ENCODE measurements at places on chromosomes 7 and 10. TPM values are rescaled to one million over a fixed set of nuclear protein-coding genes. Genes with fewer than 3 reads are reported as not detected.

TMEM213 gene
- total RNA-seq: not detected

SLC25A13 gene
- total RNA-seq: 9.1 TPM

CYP2C19 gene
- not detected for total RNA-seq

CPEB3 gene
- 13.6 TPM for total RNA-seq

SPDYE8 gene
- not detected for total RNA-seq

H2BK1 gene
- not detected for total RNA-seq

UCMA gene
- total RNA-seq: not detected

TDRD1 gene
- total RNA-seq: 1.9 TPM

EIF5AL1 gene
- total RNA-seq: 0.05 TPM

CH25H gene
- total RNA-seq: 0.30 TPM

TMEM176A gene
- total RNA-seq: 18.5 TPM

DNA sequence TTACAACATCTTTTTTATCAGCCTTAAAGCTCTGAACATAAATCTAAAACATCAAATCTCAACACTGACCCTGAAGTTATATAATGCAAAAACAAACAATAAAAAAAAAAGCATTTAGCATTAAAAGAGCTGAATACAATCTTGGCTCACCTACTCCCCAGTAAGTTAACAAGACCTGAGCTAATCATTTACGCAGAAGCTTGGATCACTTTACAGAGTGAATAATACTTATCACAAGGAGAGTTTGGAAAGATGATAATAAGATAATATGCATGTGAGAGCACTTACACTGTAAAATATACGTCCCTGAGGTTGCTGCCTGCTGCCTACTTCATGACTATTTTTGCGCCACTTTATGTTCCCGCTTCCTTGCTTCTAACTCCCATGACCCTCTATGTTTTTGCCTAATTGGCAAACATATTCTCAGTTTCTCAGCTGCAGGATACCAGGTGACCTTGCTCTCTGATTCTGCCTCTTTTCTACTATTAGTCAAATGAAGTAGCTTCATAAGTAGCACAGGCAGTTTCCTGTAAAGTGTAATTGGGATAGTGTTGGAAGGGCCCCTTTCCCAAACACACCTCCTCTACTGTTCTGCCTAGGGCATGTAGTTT is 333.6 kb downstream of the LRRTM3 start:
- H3K4me3 ChIP-seq: no peak overlapping the region
- no peaks in the 10 kb centered on the region for H3K36me3 ChIP-seq
- no peak for DNase-seq
- peaks cover 10% of the 10 kb centered on the region for H3K4me1 ChIP-seq
- no peak overlapping the region for H3K27ac ChIP-seq

DNA sequence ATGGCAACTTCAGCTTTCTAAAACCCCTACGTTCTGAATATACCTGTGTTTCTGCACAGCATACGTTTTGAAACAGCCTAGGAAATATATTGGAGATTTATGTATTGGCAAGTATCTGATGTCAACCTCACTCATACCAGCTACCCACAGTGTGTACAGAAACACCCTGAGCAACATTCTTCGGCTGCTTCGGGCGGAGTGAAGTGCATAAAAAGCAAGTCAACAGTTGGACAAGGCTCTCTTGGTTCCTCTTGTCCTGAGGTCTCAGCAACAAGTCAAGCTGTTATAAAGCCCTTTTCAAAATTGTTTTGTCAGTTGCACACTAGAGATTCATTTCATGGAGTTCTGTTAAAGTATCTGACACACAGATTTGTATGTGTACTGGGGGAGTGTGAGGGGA is 40.0 kb upstream of the PAPSS2 start:
- H3K4me3 ChIP-seq: no peak overlapping the region
- no peak for DNase-seq
- H3K36me3 ChIP-seq: no peaks in the 10 kb centered on the region
- H3K27me3 ChIP-seq: peaks cover 53% of the 10 kb centered on the region
- no peak overlapping the region for H3K27ac ChIP-seq

GRCh38 chr7:157292770-157293412 is 43.9 kb upstream of the DNAJB6 start:
- no peaks in the 10 kb centered on the region for H3K4me1 ChIP-seq
- no peak overlapping the region for H3K4me3 ChIP-seq
- H3K36me3 ChIP-seq: no peaks in the 10 kb centered on the region
- DNase-seq: no peak

- H3K27ac ChIP-seq: no peak overlapping the region
- H3K27me3 ChIP-seq: peaks cover 7% of the 10 kb centered on the region
- DNase-seq: no peak
- H3K36me3 ChIP-seq: no peaks in the 10 kb centered on the region
These were observed 29.8 kb upstream of the SDK1 start for GRCh38 chr7:3271298-3271697.

GRCh38 chr7:139542308-139543151 is 19.0 kb downstream of the CLEC2L start:
- peaks cover 35% of the 10 kb centered on the region for H3K27me3 ChIP-seq
- H3K36me3 ChIP-seq: no peaks in the 10 kb centered on the region
- DNase-seq: no peak

GRCh38 chr10:71396084-71396710 is 523 bp upstream of the CDH23 start:
- H3K27me3 ChIP-seq: peaks cover 70% of the 10 kb centered on the region
- DNase-seq: peak; percentile 66
- peaks cover 21% of the 10 kb centered on the region for H3K4me1 ChIP-seq
- H3K4me3 ChIP-seq: peak overlapping the region; percentile 72

DNA sequence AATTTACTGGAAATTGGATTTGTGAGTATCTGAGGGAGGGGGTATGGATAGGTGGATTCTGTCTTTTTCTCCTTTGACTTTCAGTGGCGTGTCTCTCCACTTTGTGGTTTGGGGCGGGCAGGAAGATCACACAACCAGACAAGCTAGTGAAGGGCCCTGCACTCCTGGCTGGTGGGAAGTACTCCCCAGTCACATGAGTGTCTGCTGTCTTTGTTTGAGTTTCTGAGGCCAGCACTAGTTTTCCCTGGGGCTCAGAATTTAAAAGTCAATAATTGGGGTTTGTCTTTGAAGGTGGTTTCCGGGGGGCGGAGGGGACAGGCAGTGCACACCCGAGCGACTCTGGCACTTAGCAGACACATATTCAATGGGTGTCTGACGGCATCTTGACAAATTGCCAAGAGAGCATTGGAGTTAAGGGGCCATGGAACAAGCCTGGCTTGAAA is 120.1 kb downstream of the WDFY4 start:
- H3K4me3 ChIP-seq: no peak overlapping the region
- H3K4me1 ChIP-seq: peaks cover 70% of the 10 kb centered on the region
- DNase-seq: no peak

- H3K36me3 ChIP-seq: no peaks in the 10 kb centered on the region
- H3K4me3 ChIP-seq: no peak overlapping the region
- no peaks in the 10 kb centered on the region for H3K27me3 ChIP-seq
- H3K27ac ChIP-seq: no peak overlapping the region
- DNase-seq: no peak
- H3K4me1 ChIP-seq: peaks cover 4% of the 10 kb centered on the region
These were observed 151.8 kb downstream of the CHN2 start for GRCh38 chr7:29346231-29346978.

DNA sequence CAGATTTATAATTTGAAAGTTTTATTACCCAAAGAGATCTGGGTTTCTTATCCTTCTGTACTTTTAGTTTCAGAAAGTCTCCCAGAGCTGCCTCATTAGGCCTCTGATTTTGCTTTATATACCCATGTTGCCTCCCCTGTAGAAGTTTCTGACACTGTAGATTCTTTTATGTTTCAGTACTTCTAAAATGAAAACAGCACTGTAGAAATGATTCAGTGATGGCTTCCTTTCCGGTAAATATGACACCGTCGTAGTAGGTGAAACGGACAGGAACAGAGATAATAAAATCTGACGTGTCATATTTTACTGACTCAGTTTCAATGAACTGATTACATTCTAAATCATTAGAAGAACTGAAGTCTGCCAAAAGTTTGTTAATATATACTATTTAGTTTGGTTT is 272.7 kb downstream of the TWIST1 start:
- no peaks in the 10 kb centered on the region for H3K4me1 ChIP-seq
- DNase-seq: no peak
- no peaks in the 10 kb centered on the region for H3K27me3 ChIP-seq
- H3K4me3 ChIP-seq: no peak overlapping the region
- H3K27ac ChIP-seq: no peak overlapping the region

GRCh38 chr7:131769241-131769640 is 212.8 kb upstream of the PODXL start:
- H3K36me3 ChIP-seq: no peaks in the 10 kb centered on the region
- peaks cover 64% of the 10 kb centered on the region for H3K27me3 ChIP-seq
- H3K27ac ChIP-seq: no peak overlapping the region

DNA sequence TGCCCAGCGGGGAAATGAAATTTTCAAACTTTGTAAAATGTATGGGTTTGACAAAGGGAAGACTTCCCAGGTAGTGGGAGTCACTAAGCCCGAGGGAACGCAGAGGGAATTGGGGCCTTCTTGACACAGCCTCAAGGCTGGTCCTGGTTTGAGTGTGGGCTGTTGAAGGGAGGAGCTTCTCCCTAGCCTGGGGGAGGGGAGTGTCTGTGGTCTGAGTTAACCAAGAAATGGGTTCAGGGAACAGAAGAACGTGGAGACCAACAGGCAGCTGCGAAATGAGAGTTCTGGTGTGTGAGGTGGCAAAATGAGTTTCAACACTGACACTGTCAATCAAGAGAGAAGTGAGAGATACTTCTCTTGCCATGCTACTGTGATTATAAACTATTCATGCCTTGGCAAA is 32.7 kb upstream of the BAMBI start:
- H3K4me3 ChIP-seq: no peak overlapping the region
- no peak overlapping the region for H3K27ac ChIP-seq
- no peaks in the 10 kb centered on the region for H3K4me1 ChIP-seq

DNA sequence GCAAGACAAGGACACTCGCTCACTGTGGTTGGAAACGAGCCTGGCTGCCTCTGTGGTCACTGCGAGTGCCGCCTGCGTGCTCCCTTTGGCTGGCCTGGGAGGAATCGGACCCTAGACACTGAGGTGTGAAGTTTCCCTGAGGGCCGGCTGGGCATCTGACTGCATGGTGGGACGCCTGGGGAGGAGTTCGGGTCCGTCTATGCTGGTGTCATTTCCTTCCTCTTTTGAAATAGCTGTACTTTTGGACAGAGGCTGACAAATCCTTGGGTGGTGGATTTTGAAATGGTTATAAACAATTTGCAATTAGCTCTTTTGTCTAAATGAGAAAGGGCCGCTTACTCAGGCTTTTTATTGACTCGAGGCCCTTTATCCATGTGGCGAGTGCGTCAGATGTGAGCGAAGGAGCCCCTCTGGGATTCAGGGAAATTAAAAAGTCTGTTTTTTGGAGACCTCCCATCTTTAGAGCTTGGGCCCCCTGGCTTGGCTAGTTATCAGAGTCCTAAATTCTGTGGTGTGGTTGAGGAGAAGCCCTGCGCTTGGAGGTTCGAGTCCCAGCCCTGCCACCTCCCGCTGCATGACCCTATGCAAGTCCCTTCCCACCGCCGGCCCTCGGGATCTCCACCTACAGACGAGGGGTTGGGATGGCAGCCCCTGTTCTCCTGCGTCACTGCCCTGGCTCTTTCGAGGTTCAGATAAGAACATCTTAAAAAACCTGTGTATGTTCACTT is 147.1 kb downstream of the RGS10 start:
- H3K27me3 ChIP-seq: no peaks in the 10 kb centered on the region
- H3K36me3 ChIP-seq: peaks cover 29% of the 10 kb centered on the region
- H3K4me3 ChIP-seq: no peak overlapping the region
- H3K4me1 ChIP-seq: peaks cover 76% of the 10 kb centered on the region
- DNase-seq: peak; percentile 62

DNA sequence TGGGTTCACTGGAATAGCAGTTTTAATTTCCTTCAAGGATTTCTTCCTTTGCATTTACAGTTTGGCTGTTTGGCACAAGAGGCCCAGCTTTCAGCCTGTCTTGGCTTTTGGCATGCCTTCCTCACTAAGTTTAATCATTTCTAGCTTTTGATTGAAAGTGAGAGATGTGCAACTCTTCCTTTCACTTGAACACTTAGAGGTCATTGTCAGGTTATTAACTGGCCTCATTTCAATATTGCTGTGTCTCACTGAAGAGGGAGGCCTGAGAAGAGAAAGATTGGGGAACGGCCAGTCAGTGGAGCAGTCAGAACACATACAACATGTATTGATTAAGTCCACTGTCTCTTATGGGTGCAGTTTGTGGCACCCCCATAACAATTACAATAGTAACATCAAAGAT is 33.9 kb downstream of the PTTG1IP2 start:
- H3K36me3 ChIP-seq: no peaks in the 10 kb centered on the region
- H3K27me3 ChIP-seq: no peaks in the 10 kb centered on the region
- no peak for DNase-seq

GRCh38 chr10:47058961-47059391 is 147.7 kb downstream of the PTPN20 start:
- peaks cover 33% of the 10 kb centered on the region for H3K27me3 ChIP-seq
- no peaks in the 10 kb centered on the region for H3K36me3 ChIP-seq

GRCh38 chr7:3648276-3648675 is 347.2 kb downstream of the SDK1 start:
- H3K36me3 ChIP-seq: no peaks in the 10 kb centered on the region
- H3K27me3 ChIP-seq: no peaks in the 10 kb centered on the region
- DNase-seq: no peak
- no peak overlapping the region for H3K27ac ChIP-seq
- H3K4me3 ChIP-seq: no peak overlapping the region

- no peak overlapping the region for H3K27ac ChIP-seq
- peaks cover 16% of the 10 kb centered on the region for H3K36me3 ChIP-seq
- no peak for DNase-seq
- H3K27me3 ChIP-seq: no peaks in the 10 kb centered on the region
These were observed 96.1 kb downstream of the ZNF277 start for GRCh38 chr7:112302566-112302965.

GRCh38 chr7:3092468-3092867 is 48.8 kb upstream of the CARD11 start:
- peak; percentile 36 for DNase-seq
- peaks cover 41% of the 10 kb centered on the region for H3K27me3 ChIP-seq
- no peaks in the 10 kb centered on the region for H3K36me3 ChIP-seq
- H3K27ac ChIP-seq: no peak overlapping the region

Measured in left ventricle myocardium inferior (tissue), 1 donor.